ENCODE measurements at places on chromosomes 5 and 9.

DNA sequence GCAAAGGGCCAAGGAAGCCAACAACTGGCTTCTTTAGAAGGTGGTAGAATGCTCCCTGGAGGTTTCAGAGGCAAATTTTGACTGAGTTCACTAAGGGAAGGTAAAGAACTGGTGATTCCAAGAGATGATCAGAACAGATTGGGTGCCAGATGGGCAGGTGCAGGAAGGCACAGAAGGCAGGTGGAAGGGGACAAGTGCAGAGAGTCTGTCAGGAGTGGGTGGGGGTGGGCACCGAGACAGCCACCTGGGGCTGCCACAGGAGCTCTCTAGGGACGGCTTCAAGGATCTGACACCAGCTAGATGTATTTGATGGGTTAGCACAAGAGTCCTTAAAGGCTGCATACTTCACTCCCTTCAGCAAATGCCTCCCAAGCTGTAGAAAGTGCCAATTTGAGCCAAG lies 207.3 kb downstream of the PTTG1 start:
- no peak for DNase-seq

DNA sequence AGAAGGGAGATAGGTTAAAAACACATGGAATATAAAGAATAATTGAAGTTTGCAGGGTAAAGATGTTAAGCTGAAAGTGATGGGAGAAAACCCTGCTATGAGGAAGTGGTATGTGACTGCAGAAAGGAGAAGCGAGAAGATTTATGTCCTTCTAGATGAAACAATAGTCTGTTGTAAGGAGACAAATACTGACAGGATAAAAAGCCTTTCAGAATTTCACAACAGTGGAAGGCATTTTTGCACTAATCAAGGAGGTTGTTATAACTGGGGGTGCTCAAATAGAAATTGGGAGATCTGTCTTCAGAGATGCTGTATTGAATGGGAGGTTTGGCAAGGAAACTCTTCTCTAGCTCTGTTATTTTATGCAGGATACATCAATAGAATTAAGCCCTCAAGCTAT lies 69.6 kb downstream of the NMUR2 start:
- DNase-seq: no peak

- no peak for DNase-seq
Observed at GRCh38 chr5:8150791-8151190, 281.8 kb downstream of the MTRR start.

DNA sequence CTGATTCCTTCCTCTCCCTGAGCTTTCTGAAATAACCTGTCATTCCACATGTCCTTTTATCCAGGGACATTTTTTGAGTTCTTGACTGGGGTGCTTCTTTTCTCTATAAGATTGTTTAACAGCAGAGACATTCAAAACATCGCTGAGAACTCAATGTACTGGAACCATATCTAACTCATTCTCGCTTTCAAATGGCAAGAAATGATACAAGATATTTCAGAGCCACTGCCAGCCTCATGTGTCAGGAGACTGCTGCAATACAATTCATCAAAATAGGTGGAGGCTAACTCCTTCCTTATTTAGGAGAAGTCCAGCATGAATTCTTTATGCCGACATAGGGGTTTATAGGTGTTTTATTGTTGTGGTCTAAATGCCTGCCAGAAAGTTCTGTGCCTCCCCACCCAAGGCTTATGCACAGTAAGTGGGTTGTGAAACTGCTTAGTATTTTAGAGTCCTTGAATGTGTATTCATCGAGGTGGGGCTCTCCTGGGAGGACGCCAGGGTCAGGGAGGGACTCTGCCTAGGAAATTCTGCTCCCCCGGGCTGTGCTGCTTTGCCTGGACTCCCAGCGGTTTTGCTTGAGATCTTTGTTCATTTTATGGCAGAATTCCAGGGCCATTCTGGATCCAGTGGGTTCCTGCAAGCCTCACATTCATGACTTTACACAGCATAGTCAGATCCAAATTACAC lies 53.9 kb downstream of the ZNF474 start:
- DNase-seq: no peak

GRCh38 chr5:139795074-139796001 lies at the start of gene PSD2:
Gene PSD2 (plus strand): TSS chr5:139795808. CDS start chr5:139809441, 13,633 bp downstream.
- DNase-seq: no peak

GRCh38 chr9:120837921-120838320 lies 4.8 kb downstream of the PSMD5 start:
- DNase-seq: no peak

DNA sequence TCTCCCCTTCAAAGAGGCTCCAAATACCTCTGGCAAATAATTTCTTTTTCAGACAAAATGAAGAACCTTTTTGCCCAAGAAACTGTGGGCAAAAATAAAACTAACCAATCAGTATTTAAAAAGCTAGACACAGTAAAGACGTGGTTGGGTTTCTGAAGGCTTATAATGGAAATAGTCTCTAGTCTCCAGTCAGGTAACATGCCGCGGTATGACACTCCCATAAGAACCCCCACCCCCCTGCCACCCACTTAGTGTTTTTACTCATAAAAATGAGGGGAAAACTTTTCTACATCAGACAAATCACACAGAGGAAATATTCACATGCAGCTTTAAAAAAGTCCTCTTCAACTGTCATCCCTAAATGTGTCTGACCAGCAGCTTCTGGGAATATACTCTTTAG lies 105.3 kb downstream of the THBS4 start:
- DNase-seq: no peak
